ENCODE measurements at places on chromosomes 2 and 18.

DNA sequence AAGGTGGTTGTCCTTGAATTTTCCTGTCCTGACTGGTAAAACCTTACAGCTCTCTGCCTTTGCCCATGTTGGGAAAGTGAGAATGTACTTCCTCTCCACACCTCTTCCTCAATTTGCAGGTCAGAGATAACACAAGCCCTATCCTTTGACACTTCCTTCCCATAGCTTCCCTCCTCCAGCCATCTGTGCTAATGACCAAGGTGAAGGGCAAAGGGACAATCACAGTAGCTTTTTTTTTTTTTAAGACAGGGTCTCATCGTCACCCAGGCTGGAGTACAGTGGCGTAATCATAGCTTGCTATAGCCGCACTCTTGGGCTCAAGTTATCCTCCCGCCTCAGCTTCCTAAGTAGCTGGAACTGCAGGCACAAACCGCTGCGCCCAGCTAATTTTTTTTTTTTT, 24.3 kb upstream of the STPG4 start:
- DNase-seq: no peak

DNA sequence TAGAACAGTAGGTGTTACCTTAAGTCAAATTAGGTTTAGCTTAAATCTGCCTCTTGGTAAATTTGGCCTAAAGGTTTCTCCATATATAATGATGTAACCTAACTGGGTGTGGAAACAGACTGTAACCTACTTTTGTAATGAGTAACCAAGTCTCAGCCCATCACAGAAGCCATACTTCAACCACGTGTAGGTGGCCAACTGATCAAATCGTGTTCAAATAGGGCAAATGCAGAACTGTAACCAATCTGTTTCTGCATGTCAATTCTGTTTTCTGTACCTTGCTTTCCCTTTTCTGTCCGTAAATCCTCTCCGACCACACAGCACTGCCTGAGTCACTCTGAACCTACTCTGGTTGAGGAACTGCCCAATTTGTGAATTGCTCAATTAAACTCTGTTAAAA, 34.0 kb upstream of the PLA2R1 start:
- DNase-seq: peak; percentile 8

DNA sequence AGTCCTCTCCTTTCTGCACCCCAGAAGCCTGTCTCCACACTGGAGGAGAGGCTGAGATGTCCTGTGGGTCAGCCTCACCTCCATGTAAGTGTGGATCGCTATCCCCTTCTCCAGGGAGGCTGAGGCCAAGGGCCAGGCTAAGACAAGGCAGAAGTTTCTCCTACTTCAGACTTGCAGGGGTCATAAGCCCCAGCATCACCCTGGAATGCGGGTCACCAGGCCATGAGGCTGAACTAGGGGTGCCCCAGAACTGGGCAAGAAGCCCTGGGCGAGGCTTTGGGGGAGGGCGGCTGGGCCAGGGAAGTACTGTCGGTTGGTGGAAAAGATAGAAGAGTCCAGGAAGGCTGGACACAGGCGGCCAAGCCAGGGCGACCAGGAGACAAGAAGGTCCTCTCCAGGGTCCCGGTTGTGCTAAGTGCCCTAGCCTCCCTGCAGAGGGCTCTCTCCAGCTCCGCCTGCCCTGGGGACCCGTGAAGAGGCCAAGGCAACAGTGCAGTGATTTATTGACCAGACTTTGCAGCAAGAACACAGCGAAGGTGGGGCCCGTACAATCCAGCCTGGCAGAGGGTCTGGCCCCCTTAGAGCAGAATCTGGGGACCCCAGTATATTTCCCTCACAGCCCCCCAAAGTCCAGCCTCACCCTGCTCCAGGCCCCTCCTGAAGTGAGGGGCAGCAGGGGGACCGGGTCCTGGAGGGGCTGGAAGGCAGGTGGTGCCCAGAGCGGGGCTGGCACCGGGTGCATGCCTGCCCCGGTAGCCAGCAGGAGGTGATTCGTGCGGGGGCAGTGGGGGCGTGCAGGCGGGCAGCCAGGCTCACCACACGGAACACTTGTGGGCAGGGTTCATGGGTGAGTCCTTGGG, 8.1 kb downstream of the ECEL1 start:
- no peak for DNase-seq

DNA sequence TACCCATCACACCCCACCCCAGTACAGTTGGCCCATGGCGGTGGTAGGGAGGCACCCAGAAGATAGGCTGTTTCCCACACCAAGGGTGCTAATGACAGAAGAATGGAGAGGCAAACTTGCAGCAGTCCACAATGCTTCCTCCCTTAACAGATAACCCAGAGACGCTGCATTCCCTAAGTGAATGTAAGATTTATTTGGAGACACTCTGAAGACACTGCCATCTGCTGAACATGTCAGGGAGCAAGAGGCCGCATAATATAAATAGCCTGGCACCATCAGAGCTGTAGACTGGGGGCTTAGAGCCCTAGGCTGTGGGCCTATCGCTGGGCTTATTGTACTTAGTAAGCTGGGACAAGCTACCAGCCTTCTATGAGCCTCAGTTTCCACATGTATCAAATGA, 2.2 kb upstream of the IWS1 start:
- no peak for DNase-seq

GRCh38 chr18:31783059-31783458, 22.4 kb upstream of the SLC25A52 start:
- DNase-seq: no peak

GRCh38 chr2:19801367-19802080, 100.3 kb downstream of the TTC32 start:
- no peak for DNase-seq

DNA sequence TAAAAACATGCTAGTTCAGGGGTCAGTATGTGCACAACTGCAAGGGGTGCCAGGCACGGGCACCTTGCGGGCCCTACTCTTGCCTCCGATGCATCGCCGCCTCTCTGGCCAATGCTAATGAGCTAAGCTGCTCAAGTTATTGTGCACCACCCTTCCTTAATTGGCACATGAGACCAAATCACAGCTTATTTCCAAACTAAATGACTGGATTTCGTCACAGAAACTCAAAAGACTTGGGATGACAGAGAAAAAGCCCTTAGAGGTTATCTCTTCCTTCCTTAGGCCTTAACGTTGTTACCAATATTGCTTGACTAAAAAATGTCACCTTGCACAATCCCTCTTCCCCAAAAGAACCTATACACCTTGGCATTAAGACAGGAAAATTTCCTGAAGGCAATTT, 7.7 kb downstream of the RNF149 start:
- no peak for DNase-seq

DNA sequence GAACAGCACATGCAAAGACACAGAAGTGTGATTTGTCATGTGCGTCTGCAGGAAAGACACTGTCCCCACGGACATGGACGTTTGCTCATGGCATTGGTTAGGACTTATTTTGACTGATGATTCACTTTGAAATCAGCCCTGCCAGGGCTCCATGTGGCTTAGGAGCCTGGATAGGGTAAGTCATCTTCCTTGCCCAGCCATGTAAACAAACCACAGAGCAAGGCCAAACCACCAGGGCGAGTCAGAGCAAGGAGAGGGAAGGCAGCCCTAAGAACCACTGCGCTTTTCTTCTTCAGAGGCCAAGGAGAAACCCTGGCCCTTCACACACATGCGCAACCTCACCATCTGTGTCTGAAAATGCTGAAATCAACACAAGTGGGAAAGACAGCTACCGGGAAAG, 88.8 kb downstream of the GFPT1 start:
- DNase-seq: no peak

DNA sequence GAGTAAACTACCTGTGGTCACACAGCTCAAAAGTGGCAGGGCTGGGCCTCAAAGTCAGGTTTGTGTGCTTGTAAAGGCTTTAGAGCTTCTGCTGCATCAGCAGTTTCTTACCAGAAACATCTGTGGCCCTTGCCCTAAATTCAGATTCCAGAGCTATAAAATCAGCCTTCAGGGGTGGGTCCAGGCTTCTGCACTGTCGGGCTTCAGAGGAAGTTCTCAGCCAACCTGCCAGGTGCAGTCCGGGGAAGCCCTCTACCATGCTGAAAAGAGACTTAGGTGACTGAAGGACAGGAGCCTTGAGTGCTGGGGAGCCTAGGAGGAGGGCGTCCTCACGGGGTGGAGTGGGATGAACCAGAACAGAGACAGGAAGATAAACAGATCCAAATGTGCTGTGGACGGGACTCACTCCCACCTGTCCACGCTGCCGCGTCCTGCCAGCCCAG, 69.9 kb upstream of the HS6ST1 start:
- no peak for DNase-seq

DNA sequence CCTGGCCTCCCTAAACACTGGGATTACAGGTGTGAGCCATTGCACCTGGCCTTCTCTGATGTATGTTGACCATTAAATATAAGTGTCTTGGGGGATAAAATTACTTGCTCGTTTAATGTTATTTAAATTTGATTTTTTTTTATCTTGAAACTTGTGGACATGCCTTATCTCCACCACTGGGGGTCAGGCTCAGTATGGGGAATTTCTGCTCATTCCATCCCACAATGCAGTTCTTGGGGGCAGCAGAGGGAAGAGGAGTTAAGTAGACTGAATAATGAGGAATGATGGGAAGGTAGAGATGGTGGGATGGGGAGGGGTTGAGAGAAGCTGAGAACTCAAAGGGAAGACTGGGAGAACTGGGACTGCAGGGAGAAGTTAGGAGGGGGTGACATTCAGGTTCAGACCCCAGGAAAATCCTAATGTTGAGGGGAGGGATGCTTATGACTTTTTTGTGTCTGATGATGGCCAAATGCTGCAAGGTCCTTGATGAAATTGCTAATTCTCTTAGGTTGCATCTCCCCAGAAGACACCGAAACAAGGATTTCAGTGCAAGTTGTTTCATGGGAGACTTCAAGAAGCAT, 174.2 kb downstream of the MIB1 start:
- DNase-seq: no peak

DNA sequence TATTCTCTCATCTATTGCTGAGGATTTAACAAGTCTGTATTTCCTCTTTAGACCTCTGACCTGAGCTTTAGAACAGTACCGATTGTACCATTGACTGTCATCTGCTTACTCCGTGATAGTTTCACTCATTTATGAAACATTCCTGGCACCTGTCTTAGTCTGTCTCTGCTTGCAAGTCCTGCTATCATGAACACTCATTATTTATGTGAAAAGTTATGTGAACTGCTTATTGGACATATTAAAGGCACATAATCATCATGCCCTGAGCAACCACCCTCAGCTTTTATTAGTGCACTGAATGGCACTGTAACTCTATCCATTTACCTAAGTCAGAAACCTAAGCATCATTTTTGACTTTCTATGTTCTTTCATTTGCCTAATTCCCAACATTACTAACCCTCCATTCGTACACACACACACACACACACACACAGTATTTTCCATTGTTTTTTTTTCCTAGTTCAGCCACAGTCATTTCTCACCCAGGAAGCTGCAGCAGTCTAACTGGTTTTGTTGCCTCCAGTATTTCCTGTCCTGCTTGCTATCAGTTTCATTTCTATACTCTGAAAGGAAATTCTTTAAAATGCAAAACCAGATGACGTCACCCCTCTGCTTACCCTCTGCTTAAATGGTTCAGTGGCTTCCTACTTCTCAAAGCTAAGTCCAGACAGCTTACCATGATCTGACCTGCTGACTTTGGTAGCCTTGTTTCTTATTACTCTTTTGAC, 146.1 kb downstream of the HAUS1 start:
- DNase-seq: peak; percentile 38

DNA sequence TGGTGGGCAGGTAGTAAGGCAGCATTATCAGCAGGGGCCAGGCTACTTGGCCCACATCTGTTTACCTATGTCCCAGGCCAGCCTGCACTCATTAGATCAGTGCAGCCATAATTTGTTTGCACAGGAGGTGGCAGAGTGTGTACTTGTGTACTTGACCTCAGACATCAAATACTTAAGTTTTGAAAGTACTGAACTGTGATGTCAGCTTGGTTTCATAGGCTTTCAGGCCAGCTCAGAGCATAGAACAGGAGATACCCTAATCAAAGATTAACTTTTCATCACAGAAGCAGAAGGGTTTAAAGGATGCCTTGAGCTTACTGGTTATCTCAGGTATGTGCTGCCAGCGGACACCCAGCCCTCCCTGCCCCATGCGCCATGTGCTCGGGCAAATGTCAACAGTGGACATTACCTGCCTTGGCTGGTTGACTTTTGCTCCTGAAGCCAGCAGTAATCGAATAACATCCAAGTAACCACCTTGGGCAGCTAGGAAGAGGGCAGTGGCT, 33.2 kb downstream of the ANKRD29 start:
- no peak for DNase-seq

- no peak for DNase-seq
Measured at GRCh38 chr2:189002079-189002478, 27.9 kb downstream of the COL3A1 start.

DNA sequence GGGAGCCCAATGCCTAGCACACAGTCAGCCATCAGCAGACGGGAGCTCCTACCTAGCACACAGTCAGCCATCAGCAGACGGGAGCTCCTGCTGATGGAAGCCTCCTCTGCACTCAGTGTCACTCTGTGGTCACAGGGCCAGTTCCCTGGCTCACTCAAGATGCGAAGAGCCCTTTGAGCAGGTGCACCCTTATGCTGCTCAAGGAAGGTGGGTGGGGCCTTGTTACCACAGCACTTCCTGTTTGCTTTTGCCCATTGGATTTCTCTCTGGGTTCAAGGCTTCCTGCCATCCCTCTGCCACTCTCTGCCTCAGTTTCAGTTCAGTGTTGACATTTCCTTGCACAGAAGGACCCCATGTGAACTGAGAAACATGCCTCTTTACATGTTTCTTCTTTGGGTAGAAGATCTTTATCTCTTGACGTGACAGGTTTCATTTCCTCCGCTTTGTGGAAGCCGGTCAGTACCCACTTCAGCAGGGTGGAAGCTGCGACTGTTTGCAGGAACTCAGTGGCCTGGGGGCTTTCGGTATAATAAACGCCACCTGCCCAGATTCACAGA, 11.6 kb downstream of the TRIB2 start:
- peak; percentile 47 for DNase-seq

DNA sequence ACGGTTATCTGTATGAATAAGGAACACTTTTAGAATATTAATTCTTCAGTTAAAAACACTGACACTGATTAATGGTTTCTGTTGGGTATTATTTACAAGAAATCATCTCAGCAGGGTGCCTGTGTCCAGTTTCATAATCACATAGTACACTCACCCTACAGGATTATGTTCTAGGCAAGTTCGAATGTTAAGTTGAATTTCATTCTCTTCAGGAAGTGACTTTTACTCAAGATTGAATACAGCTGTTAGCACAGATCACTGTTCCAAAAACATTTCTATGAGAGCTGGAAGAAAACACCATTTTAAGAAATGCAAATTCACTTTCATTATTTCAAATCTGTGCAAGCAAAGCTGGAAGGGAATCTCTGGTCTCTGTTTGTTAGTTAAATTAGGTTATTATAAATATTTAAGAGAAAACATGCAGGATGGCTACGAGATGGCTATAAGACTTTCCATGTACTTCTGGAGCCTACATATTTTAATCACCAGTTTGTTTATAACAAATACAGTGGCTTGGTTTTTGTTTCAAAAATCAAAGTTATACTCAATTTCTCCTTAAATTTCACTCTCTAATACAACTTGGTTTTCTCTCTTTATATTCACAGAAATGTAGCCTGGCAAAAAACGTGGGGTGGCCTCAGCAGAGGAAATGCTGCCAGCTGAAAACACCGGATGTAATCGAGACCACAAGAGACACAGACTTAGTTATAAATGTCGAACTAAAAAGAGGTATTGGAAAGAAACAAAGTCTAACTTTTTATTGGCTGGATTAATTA, 65.8 kb downstream of the RBMS1 start:
- peak; percentile 54 for DNase-seq

Measured in stimulated activated naive CD8-positive, alpha-beta T cell treated with anti-CD3 and anti-CD28 coated beads, Interleukin-15, Interleukin-2, amounts not matched to agents 100 U/mL and 50 U/mL, for 24 hours (primary cell).